Stimulated activated CD8-positive, alpha-beta memory T cell treated with anti-CD3 and anti-CD28 coated beads, Interleukin-2, amount 100 ng/mL, for 1 hour (primary cell): ENCODE measurements at places on chromosomes 13 and 19.
A peak's percentile ranks its signal among the peaks of the same experiment; 100 is the strongest.

GRCh38 chr13:22320991-22321390, 650.1 kb downstream of the FGF9 start:
- DNase-seq: no peak

DNA sequence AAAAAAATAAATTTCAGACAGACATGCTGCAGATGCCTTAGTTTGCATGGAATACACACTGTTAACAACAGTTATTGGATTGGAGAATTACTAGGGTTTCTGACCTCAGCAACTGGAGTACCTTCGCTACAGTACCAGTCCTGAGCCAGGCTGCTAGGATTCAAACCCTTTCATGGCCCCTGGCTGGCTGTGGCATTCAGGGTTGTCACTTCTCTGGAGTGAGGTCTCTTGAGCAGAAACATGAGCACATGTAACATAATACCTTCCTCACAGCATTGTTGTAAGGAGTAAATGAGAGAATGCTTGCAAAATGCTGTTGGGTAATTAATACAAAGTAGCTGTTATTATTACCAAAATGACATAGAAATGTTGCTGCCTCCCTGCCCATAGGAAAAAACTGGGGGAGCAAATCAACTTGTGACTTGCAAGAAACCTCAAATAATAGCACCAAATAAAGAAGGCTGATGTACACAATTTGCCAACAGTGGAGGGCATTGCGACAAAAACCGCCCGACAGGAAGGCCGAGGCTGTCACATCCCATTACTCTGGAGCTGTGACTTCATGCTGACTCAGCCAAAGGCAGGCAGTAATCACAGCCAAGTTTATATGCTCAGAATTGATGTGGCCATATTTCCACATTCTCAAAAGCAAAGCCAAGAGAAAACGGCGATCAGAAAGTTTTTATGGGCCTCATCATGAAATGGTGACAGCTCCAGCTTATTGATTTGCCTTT, 100.4 kb downstream of the RFC3 start:
- DNase-seq: no peak

GRCh38 chr13:30802953-30803478, 67.7 kb downstream of the ALOX5AP start:
- peak; percentile 63 for DNase-seq

DNA sequence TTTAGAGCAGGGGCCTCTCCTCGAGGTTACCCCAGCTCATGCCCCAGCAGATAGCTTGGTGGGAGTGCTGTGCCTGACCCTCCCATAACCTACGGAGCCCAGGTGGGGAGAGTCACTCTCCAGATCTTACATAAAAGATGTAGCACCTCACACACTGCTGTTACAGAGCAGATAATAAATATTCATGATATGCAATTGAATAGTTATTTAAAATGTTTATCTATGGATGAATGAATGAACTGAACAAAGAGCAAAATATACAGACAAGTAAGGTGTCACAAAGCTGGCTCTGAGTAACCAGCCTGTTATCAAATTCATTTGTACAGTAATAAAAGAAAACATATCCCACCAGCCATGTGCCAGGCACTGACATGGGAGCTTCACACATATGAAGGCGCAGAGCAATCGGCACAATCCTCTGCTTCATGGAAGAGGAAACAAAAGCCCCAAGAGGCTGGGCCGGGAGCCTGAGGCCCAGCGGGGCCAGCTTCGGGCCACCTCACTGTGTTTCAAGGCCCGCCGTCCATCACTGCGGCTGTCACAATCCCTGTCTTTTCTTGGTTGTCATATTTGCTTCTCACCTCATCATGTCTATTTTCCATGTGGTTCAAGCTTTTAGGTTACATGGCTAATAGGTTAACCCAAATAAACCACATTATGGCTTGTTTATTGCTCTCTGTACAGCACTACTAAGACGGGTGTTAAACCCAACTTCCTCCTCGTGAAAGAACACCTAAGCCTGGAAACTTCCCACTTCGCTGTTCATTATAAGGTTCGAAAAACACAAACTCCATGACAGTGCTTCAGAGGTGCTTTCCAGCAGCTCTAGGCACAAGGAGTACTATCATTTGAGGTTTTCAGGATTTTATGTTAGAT, 78.4 kb downstream of the IRS2 start:
- no peak for DNase-seq

- no peak for DNase-seq
Observed at GRCh38 chr13:69391756-69392155, 715.9 kb upstream of the ATXN8OS start.

GRCh38 chr19:38134540-38135149, 89.4 kb downstream of the DPF1 start:
- DNase-seq: no peak

GRCh38 chr13:114134944-114135610, 2.7 kb upstream of the RASA3 start:
- DNase-seq: no peak
